ENCODE measurements at places on chromosomes 3 and 15.

DNA sequence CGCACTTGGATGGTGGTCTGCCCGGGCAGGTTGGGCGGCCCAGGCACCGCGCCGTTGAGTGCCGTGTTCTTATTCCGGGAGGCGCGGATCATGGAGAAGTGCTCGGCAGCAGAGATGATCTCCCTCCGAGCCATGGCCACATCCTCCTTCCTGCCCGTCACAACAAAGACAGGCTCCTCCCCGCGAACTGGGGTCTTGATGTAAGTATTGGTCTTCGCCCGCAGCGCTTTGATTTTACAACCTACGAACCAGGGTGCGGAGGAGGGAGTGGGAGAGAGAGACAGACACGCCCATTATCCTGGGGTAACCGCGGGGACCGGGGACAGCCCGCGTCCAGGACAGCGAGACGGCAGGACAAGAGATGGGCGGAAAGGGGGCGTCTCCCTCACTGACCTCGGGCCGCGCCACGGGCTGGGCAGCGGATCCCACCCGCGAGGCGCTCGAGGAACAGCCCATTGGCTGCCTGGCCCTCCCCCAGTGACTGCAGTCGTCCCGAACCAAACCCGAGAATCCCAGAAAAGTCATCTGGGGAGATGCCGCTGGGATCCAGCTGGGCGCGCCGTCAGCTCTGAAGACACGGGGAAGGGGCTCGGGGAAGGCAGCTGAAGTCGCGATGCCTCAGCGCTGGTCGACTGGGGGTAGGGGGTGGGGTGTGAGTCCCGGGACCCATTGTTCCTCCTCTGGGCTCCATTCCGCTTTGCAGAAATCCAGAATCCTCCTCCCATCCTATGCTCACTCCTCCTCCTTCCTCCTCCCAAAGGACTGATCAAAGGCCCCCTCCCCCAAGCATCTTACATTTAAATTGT lies 1.2 kb downstream of the MEX3B start:
- DNase-seq = no peak

DNA sequence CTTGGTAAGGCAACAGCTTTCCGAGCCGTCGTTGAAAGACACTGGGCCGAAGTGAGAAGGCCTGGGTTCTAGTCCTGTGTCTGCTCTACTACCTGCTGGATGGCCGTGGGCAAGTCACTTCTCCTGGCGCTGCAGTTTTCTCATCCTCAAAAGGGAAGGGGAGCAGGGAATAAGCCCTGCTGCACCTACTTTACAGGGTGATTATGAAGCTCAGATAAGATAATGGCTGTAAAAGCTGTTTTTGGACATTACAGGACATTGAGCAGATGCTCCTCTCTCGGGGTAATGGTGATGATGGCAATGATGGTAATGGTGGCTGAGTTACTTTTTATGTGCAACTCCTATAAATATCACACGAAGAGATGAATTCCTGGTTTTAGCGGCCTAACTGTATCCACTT lies 152.6 kb downstream of the FAM43A start:
- DNase-seq = no peak

DNA sequence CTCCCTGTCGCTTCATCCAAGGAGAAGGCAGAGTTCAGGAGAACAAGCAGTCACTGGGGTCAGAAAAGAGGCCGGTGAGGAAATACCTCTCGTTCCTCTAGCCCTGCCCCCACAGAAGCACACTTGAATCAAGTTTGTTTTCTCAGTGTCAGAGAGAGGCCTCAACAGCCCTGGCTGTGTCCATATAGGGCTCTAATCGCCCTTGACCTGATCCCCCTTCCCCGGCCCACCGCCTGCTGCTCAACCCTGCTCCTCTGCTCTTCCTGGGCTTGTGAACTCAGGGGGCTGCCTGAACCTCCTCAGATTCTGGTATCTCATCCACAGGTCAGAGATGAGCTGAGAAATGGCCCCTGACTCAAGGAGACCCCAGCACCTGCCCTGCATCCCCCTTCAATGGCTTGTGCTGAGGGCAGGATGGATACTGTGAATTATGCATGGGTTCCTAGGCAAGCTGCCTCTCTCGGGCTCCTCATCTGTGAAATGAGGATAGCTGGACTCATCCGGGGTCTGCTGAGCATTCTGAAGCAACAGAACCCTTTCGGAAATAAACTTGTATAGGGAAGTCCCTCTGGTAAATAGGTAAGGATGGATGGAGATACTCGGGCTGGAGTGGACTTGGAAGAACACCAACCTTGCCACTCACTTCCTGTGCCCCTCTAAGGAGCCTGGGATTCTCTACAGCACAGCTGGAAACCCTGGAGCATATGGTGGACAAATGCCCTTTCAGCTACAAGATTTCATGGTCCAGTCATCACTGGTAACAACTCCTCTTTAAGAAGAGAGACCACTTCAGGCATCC lies 147.5 kb downstream of the STT3B start:
- no peak for DNase-seq

DNA sequence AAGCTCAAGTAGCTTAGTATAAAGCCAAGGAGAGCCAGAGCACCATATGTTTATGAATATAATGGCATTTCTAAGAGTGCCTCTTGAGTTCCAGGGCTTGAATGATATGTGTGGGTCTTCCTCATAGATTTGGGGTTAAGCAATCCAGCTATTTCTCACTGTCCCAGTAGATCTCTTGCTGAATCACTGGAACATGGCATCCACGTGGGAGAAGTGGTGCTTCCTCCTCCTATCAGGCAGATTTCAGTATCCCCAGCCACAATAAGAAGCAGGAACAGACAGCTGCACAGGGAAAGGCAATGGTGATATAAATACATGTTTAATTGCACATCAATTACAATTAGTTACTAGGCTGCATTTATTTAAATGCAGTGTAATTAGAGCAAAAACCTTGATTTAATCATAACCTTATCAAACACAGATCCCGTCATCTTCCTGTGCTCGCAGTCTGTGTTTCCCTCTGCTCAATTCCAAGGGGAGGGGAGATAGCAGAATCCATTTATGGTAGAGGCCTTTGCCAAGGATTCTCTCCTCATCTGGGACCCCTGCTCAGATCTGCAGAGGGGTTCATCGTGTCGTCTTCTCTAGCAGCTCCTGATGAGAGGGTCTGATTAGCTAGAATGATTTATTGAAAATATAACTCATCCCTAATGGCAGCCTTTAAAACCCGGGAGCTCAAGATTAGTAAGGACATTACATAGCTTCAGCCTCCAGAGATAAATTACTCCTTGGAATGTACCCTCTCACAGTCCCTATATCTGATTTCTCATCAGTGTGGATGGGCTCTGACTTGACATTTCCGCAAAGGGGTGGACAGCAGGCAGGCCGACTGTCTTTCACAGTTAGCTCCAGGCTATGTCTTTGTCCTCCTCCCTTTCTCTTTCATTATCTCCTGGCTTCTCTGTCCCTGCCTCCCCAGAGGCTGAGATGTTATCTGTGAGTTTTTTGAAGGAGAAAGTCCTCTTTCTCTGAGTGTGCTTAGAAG lies 775.9 kb downstream of the AGBL1 start:
- DNase-seq = no peak

DNA sequence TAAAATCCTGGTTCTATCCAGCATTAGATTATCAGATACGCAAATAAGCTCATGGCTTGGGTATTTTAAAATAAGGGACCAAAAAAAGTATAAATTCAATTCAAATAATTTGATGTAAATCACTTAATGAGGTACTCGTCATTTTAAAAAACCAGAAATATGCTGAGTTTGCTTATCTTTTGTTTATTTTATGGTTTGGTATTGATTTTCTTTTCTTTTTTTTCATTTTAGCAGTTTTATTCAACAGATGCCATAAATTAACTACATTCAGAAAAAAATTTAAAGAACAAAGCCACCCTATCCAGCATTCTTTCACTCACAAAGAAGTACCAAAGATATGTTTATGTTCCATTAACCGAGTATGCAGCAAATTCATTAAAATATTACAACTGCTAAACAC lies 22.6 kb downstream of the DENND4A start:
- no peak for DNase-seq

- DNase-seq = no peak
Observed at GRCh38 chr3:54760201-54760600, 167.7 kb downstream of the LRTM1 start.

DNA sequence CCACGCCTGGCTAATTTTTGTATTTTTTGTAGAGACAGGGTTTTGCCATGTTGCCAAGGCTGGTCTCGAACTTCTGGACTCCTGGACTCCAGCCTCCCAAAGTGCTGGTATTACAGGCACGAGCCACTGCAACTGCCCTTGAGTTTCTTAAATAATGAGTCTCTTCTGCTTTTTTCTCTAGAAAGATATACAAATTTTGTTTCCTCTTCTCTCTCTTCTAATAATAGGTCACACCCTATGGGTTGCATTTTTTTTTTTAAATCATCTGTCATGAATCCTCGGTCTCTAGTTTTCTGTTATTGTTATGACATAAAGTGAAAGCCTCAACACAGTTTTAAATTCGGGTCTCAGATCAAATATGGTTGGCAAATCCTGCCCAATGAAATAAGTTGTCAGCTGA lies 111.2 kb downstream of the IL12A start:
- no peak for DNase-seq
